ENCODE measurements at places on chromosomes 3 and 15.

- no peak for DNase-seq
Observed at GRCh38 chr3:11568503-11569155, 75.1 kb downstream of the VGLL4 start.

GRCh38 chr15:37900326-37901221, 33.9 kb upstream of the TMCO5A start:
- DNase-seq: no peak

- DNase-seq: no peak
Observed at GRCh38 chr15:50339717-50340116, 15.3 kb downstream of the GABPB1 start.

GRCh38 chr3:141360888-141361598, 7.3 kb upstream of the ZBTB38 start:
- no peak for DNase-seq

DNA sequence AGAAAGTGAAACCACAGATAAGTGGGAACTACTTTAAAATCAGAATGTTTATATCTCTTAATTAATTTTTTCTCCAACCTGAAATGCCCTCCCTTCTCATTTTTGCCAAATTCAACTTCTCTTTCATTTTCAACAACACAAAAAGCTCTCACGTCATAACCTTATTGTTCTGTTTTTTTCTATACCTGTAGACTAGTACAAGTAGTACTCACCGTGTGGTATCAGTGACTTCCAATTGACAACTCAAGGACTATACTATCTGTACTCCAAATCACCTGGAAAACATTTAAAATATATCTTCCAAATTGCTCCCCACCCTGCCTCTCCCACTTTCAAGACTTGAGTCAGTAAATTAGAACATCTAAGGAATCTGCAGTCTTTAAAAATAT, 72.8 kb upstream of the ZNF280D start:
- DNase-seq: no peak

GRCh38 chr3:183906234-183906921, 21.7 kb upstream of the PARL start:
- no peak for DNase-seq

DNA sequence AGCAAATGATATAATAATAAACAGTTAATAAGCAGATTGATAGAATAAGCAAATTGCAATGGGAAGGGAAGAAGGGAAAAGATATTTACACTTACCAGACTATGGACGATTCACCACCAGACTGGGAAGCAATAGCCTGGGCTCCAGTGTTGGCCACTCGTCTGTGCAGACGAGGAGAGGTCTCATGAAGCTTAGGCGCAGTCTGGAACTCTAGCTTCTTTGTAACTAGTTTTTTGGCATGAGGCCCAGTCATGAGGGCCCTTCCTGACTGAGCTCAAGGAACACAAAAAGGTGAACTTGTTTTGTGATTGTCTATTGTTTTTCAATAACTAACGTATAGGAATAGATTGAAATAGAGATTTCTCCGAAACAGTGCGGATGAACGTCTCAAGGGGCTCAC, 63.3 kb upstream of the GATM start:
- DNase-seq: no peak

DNA sequence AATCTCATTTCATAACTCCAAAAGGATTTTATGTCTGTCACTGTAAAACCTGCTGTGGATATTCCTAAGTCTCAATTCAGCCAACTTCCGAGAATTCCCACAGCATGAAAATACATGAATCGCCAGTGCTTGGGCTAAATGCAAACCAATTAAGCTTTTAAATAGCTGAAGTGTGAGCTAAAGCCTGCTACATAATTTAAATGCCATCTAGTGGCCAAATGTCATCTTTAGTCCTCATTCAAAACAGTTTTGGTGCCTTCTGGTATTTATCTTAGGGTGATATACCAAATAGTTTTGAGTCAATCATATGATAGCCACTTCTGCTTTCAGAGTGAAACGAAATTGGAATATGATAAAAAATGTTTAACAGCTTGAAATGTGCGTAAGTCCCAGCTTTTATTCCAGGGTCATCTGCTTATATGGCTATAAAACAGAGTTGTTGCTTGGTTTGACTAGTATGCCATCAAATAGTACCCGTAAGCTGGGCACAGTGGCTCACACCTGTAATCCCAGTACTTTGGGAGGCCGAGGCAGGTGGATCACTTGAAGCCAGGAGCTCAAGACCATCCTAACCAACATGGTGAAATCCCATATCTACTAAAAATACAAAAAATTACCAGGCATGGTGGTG, 41.8 kb upstream of the CCNL1 start:
- no peak for DNase-seq
